Liver (tissue), 10 donors: ENCODE measurements at places on chromosomes 1 and 21.

- no peak for DNase-seq
Observed at GRCh38 chr1:98659879-98660278, 1.6 kb upstream of the SNX7 start.

DNA sequence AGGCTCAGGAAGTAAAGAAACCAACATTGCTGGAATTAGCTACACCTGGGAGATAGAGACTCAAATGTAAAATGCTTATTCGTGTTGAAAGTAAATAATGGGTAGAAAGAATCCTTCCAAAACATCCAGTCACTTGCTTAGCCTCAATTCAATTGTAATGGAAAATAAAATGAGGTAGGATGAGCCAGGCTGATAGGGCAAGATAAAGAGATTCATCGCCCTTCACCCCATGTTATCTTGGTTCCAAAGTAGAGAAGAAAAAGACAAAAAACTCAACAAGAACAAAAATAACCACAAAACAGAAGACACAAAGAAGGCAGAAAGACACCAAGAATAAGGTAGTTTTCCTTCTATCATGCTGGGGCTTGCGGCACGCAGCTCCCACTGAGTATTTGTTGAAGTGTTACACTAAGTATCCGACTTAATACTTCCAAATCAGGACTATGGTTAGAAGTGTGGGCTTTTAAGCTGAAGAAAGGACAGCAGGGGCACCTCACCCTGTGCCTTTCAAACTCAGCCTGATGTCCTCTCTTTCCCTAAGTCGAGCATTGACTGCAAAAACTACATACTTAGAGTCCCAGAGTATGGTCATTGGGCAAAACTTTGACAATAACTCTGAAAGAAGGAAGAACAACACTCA lies 202.1 kb downstream of the VAV3 start:
- no peak for DNase-seq

GRCh38 chr1:31576201-31576669 lies at the start of gene TINAGL1:
TINAGL1 (plus strand) TSS chr1:31576515; CDS start chr1:31577149, 634 bp downstream.
- no peak for DNase-seq

DNA sequence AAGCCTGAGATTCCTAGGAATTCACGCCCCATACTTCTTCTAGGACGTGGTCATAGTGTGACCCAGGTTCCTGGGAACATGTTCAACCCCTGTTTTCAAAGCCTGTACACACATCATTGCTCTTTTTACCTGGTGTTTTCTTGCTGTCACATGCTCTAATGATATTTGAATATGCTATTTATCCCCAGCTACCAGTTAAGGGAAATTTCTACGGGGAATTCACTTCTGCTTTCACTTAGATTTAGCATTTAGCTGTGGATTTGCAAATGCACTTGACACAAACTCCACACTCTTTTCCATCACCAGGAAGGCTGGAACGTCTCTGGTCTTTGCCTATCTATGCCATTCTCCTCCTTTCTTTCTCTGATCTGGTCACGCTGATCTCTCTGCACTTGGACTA lies 11.3 kb upstream of the SAMSN1 start:
- DNase-seq, result no peak

DNA sequence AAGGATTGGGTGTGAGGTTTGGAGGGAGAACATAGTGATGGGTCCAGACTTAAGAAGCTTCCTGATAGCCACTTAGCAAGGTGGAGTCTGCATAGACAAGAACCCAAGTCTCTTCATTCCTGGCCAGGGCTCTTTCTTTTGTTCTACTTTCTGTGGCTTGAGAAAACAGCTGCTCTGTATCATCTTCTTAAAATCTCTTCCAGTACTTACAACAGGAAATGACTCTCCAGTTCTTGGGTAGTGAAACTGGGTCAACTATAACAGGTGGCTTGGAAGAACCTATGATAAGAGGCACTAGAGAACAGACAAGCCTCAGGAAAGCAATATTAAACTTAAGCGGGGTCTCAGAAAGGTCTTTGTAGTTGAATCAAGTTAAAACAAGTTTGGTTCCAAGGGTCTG lies 148.1 kb upstream of the USP24 start:
- DNase-seq, result no peak

DNA sequence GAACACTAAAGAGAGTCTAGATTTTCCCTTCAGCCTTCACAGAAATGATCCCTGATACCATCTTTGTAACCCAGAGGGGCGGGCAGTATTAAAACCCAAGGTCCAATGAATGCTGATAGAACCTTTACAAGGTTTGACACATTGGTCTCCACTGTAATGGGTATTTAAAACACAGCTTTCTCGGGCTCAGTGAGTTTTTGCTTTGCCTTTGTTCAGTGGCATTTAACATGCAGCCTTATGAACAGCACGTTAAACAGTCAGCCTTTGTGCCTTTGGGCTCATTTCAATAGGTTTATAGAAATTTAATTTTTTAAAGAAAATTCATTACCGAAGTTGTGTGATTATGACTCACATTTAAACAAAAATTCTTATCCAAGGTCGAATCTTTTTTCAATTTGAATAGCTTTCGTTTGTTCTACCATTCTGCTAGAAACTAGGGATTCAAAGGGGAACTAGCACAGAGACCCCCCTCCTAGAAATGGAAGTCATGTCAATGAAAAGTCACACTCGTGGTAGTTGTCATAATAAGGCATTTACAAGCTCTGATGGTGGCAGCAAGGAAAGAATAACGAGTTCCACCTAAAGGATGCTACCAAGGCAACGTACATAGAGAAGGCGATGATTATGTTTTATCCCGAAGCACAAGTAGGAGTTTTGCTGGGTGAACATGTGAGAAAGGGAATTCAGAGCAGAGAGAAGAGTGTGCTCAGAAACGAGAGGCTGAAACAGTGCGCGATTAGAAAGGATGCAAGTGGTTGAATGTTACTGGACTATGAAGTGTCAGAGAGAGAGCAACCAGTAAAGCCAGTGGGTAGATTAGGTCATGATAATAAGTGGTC lies 66.2 kb downstream of the SGIP1 start:
- no peak for DNase-seq
